ENCODE measurements at places on chromosomes 1 and 21.
A peak's percentile ranks its signal among the peaks of the same experiment; 100 is the strongest.

DNA sequence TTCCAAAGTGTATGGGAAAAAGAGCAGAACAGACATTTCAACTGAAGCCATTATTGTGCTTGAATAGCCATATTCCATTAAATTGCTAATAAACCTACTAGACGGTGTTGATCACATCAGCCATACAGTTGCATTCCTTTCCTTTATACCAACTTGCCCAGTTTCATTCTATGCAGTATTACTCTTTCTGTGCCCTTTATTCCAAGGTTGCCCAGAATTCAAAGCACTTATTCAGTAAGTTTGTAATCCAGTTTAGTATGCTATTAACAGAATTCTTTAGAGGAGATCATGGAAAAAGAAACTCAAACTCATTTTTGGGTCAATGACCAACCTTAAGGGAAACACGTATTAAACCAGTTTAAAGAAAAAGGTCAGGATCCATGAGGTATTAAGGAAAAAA, 89.5 kb downstream of the DDAH1 start:
- no peak for DNase-seq

GRCh38 chr1:64493831-64494230, 23.9 kb downstream of the CACHD1 start:
- no peak for DNase-seq

DNA sequence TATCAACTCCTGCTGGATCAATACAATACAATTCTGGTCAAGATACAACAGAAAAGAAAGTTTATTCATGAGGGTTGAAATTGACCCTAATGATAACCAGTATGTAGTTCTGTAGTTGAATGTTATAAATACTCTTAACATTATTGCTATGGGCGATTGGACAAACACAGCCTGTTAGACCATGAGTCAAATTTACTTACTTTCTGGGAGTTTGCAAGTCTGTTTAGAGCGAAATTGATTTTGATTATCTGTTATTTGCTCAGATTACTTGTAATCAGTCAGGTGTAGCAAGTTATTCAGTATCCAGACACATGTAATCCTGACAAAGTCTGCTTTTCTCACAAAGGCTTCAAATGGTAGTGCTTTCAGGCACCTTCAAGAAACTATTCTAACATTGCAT, 216.6 kb upstream of the B3GALT2 start:
- DNase-seq: no peak

DNA sequence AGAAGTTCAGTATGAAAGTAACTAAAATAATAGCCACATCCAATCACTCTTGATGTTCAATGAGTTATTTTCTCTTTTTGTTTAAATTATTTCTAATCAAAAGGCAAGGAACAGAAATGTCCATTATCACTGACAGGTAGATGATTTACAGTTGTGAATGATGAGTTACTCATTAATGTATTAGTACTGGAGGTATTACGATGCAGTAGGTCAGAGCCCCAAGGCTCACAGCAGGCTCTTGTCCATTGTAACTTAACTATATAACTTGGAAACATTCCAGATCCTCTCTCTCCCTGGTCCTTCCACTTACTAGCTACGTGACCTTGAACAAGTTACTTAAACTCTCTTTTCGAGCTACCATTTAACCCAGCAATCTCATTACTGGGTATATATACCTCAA, 39.5 kb downstream of the CRB1 start:
- no peak for DNase-seq

GRCh38 chr1:202034683-202035462, 24.5 kb downstream of the ELF3 start:
- DNase-seq: no peak

GRCh38 chr1:22406722-22407495, 44.7 kb upstream of the ZBTB40 start:
- DNase-seq: no peak

DNA sequence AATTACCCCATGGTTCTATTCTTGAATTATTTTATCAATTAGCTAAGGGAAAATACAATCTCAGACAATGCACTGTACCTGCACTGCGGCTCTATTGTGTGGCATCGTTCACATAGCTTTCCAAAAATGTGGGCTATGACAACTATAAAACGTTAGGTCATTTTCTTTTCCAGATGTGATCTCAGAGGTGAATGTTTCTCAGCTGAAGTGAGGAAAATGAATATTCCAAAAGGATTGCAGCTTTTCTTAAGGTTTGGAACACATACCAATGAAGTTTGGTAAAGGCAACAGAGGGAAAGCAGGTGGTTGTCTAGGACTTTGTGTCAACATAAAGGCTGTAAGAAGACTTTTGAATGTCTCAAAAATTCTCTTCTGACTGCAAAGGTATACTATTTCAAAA, 105.5 kb downstream of the NRIP1 start:
- DNase-seq: no peak

DNA sequence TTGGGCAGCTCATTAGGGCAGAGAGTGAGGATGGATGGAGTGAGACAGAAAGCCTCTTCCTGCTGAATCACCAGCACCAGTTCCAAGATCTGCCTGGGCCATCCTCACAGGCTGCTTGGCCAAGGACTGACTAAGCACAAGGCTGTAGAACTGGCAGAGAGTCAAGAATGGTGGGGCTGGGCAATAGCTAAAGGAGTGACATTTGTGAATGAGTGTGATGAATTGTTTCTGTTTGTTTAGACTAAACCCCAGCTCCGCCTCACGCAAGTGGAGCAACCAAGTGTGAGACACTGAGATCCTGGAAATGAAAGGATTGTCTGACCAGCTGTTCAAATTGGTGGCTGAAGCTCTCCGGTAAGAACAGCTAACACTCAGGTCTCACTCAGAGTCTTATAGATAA, 38.6 kb downstream of the BRINP2 start:
- DNase-seq: no peak

DNA sequence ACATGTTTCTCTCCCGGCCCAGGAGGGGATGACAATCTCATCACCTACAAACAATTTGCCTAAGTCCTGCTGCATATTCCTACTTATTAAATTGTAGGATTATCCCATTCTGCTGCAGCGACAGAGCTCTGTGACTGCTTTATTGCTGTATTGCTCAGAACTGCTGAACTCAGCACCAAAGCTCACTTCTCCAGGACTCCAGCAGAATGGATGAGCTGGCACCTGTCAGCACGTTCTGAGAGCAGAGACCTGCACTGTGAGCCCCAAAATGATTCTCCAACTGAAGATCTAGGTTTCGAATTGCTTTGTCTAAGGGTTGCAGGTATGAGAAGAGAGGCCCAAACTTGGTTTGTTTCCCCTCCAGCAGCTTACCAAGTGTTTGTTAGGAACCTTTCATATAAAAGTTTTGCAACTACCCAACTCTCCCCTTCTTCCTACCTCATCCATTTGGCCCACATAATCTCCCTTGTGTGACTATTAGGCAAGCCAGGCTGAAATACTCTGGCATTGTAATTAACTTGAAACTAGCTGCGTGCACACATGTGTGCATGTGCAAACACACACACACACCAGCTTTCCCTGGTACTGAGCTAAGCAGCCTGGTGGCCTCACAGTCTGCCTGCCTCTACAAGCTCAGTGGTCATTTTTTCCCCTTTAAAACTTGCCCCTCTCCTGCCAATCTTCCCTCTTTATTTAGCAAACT, 161.4 kb upstream of the CAMK1G start:
- no peak for DNase-seq

- no peak for DNase-seq
Measured at GRCh38 chr1:944341-945325, 14.4 kb downstream of the NOC2L start.

DNA sequence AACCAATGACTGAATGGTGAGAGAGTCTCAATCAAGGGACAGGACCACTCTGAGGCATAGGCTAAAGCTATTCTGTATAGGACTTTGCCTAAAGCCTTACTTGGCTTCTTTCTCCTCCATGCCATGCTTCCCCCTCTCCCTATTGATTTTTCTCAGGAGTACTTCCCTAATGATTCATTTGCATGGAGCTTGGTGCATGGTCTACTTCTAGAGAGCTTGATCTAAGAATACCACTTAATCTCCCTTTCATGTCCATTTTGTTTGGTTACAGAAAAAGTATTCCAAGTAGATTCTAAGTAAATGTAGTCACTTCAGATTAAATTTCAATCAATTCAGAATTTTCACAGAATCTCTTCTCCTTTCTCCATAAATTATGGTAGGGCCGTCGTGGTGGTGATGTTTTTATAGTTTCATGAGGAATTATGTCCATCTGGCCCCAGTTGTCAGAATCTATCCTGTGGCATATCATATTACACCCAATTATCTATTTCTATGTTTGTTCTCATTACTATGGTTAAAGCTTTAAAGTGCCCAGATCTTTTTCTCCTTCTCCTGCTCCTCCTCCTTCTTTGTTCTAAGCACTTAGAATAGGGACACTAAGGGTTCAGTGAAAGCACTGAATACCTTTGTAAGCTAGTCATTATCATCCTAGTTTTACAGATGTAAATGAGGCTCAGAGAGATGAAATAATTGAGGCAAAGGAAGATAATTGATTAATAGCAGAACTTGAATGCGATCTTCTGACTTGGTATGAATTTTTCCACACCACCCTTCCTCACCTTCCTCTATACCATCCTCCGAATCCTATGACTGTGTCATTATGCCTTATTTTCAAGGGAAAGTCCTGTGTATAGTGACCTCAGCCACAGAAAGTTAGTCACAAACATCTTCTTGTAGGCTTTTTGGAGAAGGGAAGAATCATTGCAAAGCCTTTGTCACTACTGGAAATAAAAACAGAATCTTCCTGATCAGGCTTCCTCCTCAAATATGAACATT, 85.6 kb upstream of the ZRANB2 start:
- no peak for DNase-seq

GRCh38 chr1:42765832-42766740, 742 bp downstream of the P3H1 start:
- peak; percentile 18 for DNase-seq

- DNase-seq: no peak
Measured at GRCh38 chr21:24272521-24272938, 1334.8 kb downstream of the MRPL39 start.

- no peak for DNase-seq
Measured at GRCh38 chr21:32795376-32795775, 23.8 kb upstream of the PAXBP1 start.

DNA sequence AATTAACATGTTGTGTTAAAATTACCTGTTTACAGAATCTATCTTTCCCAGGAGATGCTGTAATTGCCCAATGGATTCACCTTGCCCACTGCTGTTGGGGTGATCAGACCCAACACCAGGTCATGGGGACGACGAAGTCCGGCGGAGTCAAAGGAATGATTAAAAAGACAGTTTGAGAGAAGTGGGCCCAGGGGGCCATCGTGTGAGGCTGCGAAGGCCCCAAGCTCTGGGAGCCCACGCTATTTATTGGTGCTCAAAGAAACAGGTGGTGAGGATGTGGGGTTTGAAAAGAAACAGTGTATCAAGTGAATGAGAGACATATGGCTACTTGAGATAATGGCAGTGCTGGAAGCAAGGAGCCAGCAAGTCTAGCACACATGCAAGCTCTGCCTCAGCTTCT, 16.3 kb upstream of the L1TD1 start:
- DNase-seq: no peak

- DNase-seq: no peak
Measured at GRCh38 chr1:110890474-110891196, 17.7 kb downstream of the CD53 start.

GRCh38 chr1:162885265-162885664, 24.3 kb upstream of the CCDC190 start:
- no peak for DNase-seq

DNA sequence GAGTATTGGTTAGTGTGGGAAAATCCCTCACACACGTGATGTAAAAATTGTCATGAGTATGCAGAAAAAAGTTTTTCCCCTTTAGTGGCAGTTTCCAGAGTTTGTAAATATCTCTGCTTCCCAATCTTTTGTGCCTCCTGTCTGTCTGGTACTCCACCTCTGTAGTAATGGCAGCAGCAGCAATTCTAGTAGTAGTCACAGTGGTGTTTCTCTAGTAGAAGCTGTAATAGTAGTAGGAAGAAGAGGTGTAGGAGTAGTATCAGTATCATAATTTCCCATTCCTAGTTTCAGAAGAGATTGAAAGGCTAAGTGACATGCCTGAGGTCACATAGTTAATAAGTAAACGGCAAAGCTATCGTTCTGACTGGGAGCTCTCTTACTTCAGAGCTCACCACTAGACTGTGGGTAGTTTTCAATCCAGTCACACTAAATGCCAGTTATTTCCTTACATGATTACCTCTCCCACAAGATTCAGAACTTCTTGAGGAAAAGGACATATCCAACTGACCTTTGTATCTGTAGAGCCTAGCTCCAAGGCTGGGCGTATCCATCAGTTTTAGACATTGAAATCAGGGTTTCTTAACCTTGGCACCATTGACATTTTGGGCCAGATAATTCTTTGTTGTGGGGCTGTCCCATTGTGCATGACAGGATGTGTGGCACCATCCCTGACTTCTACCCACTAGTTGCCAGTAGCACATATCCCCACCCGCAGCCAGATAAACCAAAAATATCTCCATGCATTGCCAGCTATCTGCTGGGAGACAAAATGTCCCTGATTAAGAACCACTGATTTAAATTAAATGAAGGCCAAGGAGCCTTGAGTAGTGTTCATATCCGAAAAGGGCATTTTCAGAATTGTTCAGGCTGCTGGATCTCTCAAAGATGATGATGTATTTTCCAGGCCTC, 135.9 kb downstream of the FGGY start:
- no peak for DNase-seq

- no peak for DNase-seq
Measured at GRCh38 chr1:23763041-23763577, 15.1 kb upstream of the PITHD1 start.

DNA sequence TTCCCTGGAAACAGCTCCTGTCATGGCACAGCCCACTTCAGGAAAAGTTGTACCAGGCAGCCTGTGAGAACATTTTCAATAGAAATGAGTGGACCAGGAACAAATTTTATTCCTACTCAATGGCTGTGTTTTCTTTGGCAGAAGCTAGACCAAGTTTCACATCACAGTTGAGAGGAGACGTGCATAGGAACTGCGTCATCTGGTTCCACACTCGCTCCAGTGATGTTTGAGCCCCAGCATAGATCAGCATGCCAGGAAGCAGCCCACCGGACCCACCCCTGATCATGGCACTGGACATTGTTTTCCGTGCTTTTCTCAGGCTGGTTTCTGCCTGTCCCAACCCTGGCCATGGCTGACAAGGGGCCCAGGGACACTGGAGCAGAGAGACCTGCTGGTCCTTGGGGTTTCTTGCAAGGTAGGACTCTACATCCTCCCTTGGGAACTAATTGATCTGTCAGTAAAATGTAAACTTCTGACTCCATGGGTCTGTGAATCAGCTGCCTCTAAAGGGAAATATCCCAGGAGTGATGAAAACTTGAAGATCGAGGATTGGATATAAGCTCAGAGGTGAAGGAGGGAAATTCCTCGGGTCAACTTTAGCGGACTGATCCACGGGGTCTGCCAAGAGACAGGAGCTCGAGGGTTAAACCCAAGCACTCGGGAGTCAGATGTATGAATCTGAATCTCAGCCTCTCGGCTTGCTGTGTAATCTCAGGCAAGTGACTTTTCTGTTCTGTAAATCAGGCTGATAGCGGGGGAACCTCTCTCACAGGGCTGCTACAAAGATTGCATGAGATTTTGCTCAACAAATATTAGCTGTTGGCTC, 35.7 kb downstream of the NEK2 start:
- no peak for DNase-seq

DNA sequence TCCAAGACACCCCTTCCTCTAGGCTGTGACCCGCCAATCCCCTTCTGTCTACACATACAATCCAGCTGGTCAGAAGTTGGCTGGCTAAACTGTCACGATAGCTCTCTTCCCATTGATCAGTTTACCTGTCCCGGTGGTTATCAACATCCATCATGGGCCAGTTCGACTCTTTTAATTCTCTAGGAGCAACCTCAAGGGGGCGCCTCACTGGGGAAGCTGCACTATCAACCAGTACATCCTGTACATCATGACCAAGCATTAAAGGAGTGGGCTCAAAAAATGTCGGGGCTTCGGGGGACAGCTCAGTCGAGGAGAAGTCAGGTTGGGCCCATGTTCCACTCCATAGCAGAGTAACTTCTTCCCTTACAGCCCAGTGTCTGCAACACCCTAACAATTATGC, 53.2 kb upstream of the B3GALNT2 start:
- DNase-seq: no peak
